ENCODE measurements at places on chromosomes 6 and 20.

DNA sequence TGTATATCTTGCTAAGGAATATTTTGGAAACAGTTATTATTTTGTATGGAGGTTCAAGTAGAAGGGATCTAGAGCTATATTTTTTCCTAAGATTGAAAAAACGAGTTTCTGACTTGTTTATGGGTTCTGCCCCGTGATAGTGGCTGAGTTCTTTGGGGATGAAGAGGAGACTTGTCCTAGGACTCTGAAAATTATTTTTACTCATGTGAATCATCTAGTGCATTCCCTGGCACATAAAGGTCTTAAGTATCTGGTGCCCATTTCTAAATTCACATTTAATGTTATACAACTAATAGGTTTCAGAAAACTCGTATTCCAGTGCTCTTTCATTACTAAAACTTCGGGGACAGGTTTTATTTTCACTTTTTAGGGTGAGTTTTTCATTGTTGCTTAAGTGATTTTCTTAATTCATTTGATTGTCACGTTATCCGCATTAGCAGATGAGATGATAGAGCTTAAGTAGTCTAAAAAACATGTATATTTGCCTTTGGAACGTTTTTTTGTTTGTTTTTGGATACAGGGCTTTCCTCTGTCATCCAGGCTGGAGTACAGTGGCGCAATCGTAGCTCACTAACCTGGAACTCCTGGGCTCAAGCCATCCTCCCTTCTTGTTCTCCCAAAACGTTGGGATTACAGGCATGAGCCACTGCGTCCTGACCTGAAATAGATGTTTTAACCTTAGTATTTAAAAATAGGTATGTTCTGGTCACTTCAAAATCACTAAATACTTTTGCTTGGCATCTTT is 2.1 kb downstream of the NFYA start:
- ATAC-seq = no peak

DNA sequence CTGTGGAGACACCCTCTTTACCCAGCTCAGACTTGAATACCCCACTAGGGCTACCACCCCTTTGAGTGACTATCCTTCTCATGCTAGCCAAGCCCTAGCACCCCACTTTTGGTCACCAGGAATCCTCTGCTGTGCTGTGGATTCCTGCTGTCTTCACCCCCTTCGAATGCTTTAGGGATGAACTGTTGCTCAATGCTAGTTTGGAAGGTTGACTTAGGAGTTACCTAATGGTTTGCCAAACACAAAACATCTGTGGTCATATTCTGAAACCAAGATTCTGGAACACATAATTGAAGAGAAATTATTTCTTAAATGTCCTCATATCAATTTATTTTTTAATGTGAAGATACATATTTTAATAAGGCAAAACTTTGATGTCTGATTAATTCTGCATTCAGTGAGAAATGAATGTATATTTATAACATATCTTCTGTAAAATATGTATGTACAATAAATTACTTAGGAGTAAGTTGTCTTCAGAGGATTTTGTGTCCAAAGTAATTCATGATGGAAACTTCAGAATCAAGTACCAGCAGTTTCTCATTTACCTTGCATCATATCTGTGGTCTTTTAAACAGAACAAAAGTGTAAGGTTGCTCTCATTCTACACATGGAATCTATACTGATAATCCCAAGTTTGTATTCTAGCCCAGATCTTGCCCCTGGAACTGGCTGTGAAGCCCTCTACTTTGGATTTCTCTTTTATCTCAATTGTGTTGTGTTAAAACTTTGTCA is 46.9 kb downstream of the TMEM200A start:
- ATAC-seq = no peak

DNA sequence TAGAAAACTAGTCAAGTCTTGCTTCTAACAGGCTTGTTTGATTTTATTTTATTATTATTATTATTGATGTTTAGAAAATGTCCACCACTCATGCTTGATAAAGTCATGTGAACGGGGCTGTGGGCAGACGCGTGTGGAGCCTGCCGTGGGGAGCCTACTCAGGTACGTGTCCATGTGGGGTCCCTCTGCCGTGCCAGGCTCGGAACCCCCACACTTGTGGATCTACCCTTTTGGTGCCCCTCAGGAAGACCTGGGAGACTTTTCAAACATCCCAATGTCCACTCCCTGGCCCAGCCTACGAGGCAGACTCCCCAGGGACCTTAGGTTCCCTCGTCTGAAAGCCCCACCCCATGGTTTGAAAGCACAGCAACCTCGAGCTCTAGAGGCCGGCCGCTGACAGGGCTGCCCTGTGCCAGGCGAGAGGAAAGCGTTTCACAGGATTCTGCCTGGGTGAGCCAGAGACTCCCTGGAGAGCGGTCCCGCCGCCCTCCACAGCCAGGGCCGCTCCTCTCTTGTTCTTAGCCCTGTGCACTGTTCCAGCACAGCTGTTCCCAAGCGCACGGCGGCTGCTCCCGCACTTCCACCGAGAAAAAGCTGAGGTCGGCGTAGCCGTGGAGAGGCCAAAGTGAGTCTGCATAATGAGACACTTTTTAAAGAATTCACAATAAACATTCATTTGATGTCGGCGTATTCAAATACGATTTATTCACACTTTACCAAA is 249.7 kb downstream of the TTLL2 start:
- no peak for ATAC-seq

GRCh38 chr6:82144007-82144851 is 103.3 kb downstream of the IBTK start:
- no peak for ATAC-seq

GRCh38 chr6:138160329-138161087 is 1.2 kb upstream of the ARFGEF3 start:
- no peak for ATAC-seq

DNA sequence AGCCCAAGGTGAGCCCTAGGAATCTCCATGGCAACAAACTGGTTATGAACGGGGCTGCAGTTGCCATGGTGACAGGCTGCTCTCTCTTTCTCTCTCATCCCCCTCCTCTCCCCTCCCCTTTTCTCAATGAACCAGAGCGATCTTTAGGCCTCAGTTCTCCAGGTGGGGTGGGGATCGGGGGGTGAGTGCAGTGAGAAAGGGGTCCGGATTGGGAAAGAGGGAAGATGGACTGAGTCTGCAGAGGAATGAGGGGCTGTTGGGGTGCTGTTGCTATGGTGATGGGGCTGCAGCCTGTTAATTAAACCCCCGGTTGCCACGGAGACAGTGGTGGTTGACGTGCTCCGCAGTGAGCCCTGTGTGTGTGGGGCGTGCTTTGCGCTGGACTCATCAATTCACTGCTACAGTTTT is 3.6 kb upstream of the SLC12A5 start:
- ATAC-seq = no peak

DNA sequence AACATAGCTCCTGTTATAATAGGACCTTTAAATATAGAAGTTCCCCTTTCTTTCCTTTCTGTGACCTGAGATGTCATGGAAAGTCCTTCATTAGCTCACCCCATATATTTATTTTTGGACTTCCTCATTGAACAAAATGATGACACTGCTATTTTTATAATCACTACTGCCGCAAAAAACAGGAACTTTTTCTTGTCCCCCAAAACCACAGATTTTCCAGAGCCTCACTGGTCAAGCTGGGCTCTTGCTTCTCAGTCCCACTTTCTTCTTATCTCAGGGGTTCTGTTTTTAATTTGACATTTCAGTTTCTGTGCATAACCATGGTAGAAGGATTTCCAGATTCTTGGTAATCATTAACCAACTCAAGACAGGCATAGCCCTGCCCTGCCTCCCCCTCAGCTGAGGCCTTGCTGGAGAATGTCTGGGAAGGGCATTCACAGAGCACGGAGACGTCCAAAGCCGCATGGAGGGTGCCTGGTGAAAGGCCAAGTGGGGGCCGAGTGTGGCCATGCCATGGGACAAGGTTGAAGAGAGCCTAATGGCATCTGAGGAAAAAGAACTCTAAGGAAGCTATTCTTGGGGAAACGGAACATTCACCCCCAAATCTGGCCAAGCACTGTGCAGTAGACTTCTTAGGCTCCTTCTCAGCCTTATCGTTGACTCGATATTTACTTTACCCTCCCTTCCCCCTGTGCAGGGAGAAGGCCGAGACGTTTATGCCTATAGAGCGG is 73.7 kb downstream of the EDN1 start:
- ATAC-seq = no peak

DNA sequence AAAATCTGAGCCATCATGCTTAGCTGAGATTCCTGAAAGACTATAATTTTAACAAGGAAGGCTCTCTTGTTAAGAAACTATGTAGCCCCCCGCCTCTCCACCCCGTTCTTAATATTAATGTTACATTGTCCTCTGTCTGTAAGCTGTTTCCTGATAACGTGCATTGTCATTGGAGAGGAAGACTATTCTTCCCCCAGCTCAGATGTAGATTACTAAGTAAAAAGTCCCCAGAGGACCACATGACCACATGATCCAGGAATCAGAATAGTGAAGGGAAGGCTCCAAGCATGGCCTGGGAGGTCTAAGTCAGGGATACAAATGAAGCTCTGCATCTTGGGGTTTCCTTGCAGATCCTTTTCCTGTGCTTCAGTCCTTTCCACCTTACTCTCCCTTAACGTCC is 106.4 kb downstream of the JARID2 start:
- no peak for ATAC-seq

Measured in activated CD4-positive, CD25-positive, alpha-beta regulatory T cell treated with anti-CD3 and anti-CD28 coated beads, Interleukin-2, amount 50 U/mL, for 24 hours (primary cell).